ELR (cell line): ENCODE measurements at places on chromosomes 16 and 17.

- peak; percentile 23 for DNase-seq
These were observed 149.4 kb upstream of the HS3ST3A1 start for GRCh38 chr17:13750816-13751793.

- no peak for DNase-seq
These were observed 40.8 kb downstream of the MRM1 start for GRCh38 chr17:36641877-36642845.

DNA sequence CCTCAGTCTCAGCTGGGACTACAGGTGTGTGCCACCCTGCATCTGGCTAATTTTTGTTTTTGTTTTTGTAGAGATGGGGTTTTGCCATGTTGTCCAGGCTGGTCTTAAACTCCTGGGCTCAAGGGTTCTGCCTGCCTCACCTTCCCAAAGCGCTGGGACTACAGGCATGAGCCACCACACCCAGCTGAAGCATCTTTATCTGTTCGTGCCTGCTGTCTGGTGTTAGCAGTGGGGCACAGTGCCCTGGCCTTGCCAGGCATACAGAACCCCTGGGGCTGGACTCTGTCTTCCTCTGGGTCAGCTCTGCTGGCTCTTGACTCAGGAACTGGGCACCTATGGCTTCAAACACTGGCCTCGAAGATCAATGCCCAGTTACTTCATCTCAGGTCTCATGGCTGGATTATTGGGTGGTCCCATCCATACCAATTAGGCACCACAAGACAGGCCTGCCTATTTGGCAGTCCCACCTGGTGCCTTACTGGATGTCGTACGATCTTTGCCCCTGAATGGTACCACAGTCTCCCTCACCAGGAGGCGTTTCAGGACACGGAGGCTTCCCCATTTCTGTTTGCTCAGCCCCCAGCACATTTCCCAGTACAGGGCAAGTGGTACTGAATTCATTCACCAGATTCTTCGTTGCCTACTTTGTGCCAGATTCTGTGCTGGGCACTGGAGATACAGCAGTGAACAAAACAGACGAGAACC is 99.3 kb downstream of the RAB11FIP4 start:
- no peak for DNase-seq

DNA sequence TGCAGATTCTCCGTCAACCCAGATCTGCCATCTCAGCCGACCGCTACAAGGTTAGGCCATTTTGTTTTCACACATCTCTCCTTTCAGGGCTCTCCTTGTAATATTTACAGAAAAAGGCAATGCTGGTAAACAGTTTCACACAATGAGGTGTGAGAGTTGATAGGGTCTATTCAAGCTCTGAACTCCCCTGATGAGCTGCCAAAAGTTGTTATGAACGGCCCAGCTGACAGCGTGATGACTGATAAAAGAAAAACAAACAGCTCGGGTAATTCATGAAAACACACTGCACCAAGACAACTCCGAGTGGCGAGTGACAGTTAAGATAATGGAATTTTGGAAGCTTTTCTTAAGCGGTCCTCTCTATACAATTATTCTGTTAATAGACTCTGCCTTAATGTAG is 68.1 kb upstream of the IRX5 start:
- DNase-seq, result no peak

- peak; percentile 34 for DNase-seq
These were observed 35.0 kb upstream of the MRC2 start for GRCh38 chr17:62592341-62593099.

- no peak for DNase-seq
These were observed 6.7 kb downstream of the CCL2 start for GRCh38 chr17:34261568-34262337.
